ENCODE measurements at places on chromosomes 13 and 19.

GRCh38 chr19:42048992-42049391 is 21.0 kb downstream of the GRIK5 start:
- no peak for DNase-seq

- no peak for DNase-seq
Observed at GRCh38 chr13:30746791-30747190, 11.4 kb downstream of the ALOX5AP start.

- DNase-seq: no peak
Observed at GRCh38 chr13:26867451-26868091, 107.0 kb upstream of the GPR12 start.

- DNase-seq: no peak
Observed at GRCh38 chr19:1747285-1748114, 5.8 kb upstream of the ONECUT3 start.

GRCh38 chr13:23488442-23488841 is 54.9 kb upstream of the SACS start:
- no peak for DNase-seq

DNA sequence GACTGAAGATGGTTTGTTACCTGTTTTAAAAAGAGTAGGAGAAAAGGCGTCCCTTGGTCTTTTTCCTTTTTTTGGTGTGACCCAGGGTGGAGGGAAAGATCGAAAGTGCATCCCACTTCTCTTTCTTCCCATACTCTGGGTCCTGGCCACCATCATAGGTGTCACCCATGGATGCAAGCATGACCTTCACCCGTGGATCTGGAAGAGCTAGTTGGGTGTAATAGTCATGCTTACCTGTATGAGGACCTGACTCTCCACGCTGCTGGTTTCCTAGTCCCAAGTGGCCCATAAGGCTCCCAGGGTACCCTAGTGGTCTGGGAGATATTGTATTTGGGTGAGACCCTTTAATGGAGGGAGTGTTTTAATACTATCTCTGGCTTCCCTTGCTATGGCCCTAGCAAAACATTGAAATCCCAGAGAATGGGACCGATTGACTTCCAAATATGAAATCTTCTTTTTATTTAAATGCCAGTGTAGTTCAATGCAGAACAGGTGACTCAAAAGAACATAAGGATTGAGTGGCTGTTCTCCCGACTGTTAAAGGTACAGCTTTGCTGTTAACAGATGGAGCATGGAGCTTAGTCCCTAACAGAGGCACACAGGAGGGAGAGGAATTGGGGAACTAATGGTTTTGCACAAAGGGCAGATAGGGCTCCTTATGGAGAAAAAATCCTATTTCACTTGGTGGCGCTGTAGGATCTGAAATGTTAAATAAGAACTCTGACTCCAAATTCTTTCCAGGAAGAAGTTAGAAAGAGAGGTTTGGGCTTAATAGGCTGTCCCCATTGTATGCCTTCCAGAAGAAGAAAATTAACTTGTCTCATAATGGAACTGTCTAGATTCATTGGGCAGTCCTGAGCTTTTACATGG is 7.0 kb upstream of the ZNF550 start:
- no peak for DNase-seq

GRCh38 chr13:110886870-110887596 is 27.8 kb downstream of the ANKRD10 start:
- DNase-seq: no peak

GRCh38 chr19:1128106-1128505 is 24.3 kb downstream of the GPX4 start:
- no peak for DNase-seq

DNA sequence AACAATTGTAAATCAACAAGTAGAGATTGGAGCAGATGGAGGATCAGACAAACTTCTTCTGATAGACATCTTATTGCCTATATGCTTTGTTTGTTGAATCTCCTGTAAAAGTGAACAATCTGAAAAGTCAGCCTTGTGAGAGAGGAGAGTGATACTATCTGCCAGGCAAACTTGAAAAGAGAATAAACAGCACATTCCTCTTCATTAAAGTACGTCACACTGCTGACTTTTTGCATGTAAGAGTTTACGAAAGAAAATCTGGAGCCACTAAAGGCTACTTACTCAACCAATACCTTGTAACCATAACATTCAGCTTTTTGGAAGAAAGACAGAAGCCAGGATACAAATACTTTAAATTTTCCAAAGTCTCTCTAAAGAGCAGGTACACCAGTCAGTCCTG is 42.5 kb downstream of the EDNRB start:
- DNase-seq: no peak

Data from SIG-M5 (cell line).